ENCODE measurements at places on chromosomes 3 and 15.

DNA sequence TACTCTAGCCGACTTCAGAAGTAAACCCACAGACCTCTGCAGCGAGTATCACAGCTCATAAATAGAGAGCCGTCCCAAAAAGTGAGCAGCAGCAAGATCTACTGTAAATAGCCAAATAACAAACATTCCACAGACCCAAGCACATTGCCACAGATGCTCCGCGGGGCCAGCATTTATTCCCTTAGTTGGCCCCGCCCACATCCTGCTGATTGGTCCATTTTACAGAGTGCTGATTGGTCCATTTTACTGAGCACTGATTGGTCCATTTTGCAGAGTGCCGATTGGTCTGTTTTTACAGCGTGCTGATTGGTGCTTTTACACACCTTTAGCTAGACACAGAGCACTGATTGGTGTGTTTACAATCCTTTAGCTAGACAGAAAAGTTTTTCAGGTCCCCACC, 17.3 kb upstream of the GABRB3 start:
- no peak for DNase-seq

GRCh38 chr3:145865399-145866018, 295.5 kb downstream of the PLOD2 start:
- no peak for DNase-seq

- no peak for DNase-seq
Observed at GRCh38 chr3:194046995-194047645, 88.8 kb upstream of the HES1 start.

DNA sequence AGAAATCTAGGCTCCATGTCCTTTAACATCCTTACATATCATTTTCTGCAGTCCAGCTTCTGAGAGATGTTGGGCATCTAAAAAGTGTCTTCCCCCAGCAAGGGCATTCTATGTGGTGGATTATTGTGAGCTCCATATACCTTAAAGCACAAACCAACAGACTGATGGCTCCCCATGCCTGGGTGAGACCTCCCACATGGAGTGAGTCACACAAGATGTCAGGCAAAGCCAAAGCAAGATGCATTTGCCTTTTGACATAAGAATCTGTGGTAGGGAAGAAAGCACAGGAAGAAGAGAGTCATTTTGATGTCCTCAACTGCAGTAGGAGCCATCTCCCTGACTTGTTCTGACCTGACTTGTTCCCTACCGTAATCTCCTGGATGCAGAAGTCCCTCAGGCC, 238.7 kb upstream of the EIF1B start:
- DNase-seq, result no peak

DNA sequence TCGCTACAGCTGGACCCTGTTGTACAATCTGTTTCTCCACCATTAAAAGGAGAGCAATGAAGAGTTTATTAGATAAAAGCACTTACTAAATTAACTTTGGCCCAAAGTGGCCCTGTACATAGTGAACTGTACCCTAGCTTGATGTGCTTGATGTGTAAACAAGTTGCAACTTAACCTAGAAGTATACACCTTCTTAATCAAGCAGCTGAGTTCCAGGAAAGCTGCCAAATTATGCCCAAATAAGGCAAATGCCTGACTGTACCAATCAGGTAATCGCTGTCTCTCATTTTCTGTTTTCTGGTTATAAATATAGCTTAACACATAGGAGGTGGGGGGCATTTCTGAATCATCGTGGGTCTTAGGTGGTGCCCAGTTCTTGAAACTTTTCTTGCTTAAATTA, 704.8 kb upstream of the CBLB start:
- DNase-seq, result no peak

GRCh38 chr3:5330152-5330810, 142.8 kb downstream of the EDEM1 start:
- DNase-seq, result no peak

DNA sequence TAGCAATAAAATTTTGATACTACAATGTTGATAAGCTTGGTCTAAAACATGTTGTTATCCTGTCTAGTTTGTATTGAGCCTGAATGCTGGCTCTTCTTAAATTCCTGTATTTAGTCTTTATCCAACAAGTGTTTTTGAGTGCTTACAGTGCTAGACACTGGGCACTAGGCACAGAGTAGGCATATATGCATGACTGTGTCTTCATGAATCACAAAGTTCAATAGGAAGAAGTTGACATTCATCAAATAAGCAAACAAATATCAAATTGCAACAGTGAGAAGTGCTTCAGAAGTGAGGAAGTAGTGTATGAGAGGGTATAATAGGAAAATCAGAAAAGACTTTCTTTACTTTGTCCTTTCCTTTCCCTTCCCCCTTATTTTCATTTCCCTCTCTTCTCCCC, 6.8 kb downstream of the CD96 start:
- DNase-seq, result no peak

DNA sequence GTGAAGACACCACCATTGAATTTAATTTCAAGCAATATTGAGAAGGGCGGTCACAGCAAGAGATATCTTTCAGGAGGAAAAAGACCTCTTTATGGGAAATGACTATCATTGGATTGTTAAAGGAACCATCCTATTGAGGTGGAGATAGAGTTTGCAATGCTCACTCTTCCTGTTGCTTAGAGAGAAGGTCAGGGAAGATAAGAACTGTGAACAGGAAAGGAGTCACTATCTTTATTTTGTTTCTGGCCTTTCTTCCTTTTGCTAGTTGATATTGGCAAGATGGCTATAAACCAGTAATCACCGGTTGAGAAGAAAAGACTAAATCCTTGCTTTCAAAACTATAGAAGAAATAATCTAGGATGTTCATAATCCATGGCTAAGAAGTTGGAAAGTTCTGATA, 112.1 kb upstream of the TMEM108 start:
- no peak for DNase-seq

- DNase-seq, result peak; percentile 40
Observed at GRCh38 chr15:45253330-45253729, 1.3 kb downstream of the SLC28A2 start.

DNA sequence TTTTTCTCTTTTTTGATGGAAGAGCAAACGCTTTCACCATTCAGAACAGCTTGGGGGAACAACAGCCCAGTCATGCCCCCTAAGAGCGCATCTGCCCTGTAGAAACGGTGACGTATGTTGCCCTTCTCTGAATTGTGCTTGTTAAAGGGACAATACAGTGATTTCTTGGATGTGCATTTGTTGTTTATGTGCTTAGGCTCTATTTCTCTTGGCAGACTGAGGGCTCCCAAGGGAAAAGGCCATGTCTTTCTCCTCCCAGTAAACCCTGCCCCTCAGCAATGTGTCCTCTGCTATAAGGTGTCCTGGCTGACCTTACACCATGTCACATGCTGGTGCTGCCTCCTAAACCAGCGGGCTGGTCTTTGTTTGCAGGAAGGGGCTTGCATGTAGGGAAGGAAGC, 346.1 kb downstream of the EPHB1 start:
- no peak for DNase-seq

- DNase-seq, result no peak
Observed at GRCh38 chr3:129855832-129856419, 37.6 kb downstream of the TMCC1 start.

GRCh38 chr15:39728845-39729244, 53.8 kb downstream of the FSIP1 start:
- DNase-seq, result no peak

- DNase-seq, result peak; percentile 68
Observed at GRCh38 chr3:9915254-9916141, 1.4 kb upstream of the IL17RC start.

DNA sequence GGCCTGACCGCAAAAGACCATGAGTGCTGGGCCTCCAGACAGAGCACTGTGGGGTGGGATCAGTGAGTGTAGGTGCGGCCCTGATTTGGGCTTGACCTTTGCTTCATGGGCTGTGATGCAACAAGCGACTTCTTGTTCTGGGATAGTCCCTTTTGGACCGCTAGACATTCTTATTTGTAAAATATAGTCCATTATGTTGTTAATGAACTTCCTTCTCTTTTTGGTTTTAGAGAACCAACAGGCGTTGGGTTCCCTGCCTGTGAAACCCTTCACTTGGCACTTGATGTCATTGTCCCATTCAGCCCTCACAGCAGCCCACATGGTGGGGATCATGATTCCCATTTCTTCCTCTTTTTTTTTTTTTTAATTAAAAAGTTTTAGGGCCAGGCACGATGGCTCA, 15.8 kb upstream of the TRH start:
- DNase-seq, result no peak

DNA sequence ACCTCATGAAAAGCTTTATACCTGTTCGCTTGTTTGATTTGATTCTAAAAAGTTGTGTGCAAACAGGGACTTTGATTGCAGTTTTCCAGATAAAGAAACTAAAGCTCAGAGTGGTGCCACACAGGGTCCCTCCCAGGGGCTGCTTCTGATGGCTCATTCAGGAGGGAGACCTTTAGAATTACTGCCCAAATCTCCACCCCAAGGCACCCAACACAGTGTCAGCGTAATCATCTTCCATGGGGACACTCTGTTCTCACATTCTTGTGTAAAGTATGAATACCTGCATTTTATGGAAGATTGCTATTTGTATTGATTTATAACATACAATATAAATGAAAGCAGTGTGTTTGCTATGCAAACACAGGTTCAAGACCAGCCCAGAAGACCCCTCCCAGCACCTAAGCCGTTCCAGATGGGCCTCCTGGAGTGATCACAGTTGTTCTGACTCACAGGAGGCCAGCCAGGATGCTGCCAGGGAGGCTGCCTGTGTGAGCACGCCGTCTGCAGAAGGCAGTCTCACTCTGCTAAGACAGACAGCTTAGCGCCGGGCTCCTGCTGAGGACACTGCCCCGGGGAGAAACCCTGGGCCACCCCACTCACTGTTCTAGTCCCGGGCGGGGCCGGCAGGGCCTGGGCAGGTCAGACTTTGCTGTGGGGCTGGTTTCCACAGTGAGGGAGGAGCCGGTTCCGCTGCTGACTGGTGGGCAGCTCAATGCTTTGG, 185.6 kb downstream of the FAM43A start:
- peak; percentile 19 for DNase-seq

DNA sequence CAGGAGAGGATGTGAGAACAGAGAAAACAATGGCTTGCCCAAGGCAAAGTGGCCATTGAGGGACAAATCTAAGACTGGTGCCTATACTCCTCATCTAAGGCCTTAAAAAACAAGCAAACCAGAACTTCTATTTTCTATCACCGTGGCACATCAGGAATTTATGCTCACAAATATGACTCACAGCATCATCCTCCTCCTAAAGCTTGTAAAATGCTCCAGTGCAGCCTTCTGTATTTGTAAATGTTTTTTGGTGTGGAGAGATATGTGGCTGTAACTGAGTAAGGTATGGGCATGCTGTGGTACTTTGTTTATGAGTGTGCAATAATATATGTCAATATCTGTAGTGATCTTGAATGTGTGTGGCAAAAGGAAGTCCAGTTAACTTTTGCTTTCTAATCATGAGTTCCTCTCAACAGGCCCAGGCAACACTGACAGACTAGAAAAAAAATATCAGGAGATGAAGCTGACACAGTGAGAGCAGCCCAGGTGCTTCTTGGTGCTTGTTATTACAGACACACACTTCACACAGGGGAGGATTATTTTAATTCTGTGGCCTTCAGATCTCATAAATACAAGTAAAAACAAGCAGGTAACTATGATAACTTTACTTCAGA, 60.3 kb downstream of the CTNNB1 start:
- DNase-seq, result no peak

- no peak for DNase-seq
Observed at GRCh38 chr3:18446149-18446825, 21.1 kb upstream of the SATB1 start.

DNA sequence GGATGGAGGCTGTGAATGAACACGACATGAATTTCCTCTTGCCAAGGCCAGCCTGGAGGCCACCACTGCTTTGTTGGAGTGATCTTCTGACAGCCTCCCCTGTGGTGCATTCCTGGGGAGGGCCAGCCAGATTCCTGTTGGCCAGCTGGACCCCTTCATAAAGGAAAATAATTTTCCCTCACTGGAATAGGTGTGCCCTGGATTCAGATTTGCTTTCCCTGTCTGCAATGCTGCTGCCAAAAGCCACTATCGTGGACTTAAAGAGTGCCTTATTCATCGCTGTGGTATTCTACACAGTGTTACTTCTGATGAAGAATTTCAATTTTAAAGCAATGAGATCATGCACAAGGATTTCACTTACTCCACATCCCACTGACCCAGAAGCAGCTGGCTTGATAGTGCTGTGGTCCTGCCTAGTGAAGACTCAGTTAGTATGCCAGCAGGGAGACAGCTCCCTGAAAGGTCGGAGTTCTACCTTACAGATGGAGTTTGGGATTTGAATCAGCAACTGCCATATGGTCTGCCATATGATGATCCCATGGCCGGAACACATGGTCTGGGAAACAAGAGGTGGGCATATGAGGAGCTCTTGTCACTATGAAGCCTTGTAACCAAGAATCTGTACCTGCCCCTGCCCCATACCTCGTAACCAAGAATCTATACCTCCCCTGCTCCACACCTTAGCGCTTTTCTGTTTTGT, 145.2 kb downstream of the KLF13 start:
- no peak for DNase-seq

DNA sequence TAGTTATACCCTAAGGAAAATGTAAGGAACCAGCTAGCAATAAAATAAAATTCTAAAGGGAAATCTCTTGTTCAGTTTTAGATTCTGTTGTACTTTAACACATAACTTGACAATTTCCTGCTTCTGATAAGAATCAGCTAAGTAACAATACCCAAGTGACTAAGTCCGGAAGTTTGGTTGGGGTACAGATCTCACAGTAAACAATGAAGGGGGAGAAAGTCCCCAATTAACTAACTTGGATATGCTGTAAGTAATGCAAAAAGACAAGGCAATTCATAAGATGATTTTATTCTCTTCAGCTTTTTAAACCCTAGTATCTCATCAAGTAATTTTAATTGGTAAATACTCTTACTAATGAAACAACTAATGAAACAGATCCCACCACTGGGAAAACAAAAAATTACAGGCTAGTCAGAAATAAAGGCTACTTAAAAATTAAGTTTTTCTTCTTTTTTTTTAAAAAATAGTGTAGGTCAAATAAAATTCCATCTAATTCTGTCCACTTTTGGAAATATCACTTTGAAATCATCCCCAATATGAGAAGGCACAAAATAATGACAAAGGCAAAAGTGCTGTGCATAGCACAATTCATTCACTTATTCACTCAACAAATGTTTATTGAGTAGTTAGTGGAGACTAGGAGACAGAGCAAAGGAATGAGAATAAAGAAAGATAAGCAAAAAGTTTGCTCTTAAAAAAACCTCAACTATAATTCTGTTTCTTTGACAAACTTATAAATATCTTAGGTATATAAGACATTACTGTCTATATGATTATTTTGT, 37.8 kb upstream of the IL20RB start:
- no peak for DNase-seq

- DNase-seq, result no peak
Observed at GRCh38 chr3:134608023-134608770, 42.6 kb downstream of the KY start.

GRCh38 chr3:43176666-43177065, 70.8 kb upstream of the POMGNT2 start:
- no peak for DNase-seq

- DNase-seq, result no peak
Observed at GRCh38 chr3:155809181-155809580, 3.1 kb upstream of the C3orf33 start.

- no peak for DNase-seq
Observed at GRCh38 chr15:28097656-28098359, 1.3 kb downstream of the OCA2 start.

DNA sequence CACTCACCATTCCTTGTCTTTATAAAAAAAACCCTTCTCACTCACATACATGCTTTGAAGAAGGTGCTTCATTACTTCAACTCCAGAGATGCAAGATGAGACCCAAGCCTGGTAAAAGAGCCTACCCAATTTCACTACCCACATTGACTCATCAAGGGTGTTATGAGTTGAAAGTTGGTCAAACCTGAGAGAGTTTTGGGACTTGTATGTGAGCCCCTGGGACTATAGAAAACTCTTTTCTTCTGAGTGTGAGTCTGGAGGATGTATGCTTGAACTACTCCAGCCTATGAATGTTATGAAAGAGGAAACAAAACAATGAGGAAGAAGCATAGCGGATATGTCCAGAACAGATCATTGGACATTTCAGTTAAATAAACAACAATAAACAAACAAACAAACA, 106.5 kb upstream of the SATB1 start:
- no peak for DNase-seq

All from WTC11 (cell line).